ENCODE measurements at places on chromosomes 13 and 19.

- no peak for DNase-seq
Measured at GRCh38 chr13:52109116-52109670, 19.7 kb downstream of the NEK5 start.

GRCh38 chr13:65330287-65330686, 1899.8 kb downstream of the PCDH9 start:
- no peak for DNase-seq

GRCh38 chr13:77696879-77697216, 639 bp upstream of the SLAIN1 start:
- DNase-seq = no peak

DNA sequence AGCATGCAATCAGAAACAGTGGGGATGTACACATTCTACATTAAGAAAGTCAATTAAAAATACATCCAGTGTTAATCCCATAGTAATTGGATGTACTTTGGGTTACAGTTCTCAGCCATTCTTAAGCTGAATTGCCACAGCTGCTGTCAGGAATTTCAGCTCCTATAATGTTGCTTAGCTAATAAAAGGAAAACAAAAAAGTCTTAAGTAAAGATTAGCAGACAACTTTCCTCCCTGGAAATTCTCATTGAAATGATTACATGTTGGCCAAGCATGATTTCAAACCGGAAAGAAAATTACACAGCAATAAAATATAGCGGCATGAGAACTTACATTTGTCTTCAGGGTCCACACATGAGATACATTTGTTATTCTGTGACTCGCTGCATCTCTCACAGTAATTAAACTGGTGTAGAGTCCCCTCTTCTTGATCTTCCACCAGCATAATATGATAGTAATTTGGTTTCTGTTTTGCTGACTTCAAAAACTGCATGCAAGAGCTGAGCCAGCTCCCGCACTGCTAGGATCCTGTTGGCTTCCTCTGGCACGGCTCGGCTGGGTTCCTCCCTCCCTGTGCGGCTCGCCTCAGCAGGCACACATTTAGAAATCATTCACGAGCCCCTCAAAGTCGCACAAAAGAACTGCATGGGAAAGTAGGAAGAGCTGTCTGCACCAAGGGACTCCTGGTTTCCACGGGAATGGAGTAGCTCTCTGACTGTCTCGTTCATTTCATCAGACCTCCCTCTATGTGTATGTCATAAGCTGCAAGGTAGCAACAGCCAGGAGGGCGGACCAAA, at the start of gene HTR2A:
Gene HTR2A, minus strand, starts transcription at position 713 of the 797 bp plus-strand sequence. CDS start 1,147 bp downstream, outside the sequence.
- no peak for DNase-seq
